ENCODE measurements at places on chromosomes 7 and 10.

- DNase-seq = no peak
Measured at GRCh38 chr7:141864765-141865447, 23.6 kb upstream of the PRSS37 start.

DNA sequence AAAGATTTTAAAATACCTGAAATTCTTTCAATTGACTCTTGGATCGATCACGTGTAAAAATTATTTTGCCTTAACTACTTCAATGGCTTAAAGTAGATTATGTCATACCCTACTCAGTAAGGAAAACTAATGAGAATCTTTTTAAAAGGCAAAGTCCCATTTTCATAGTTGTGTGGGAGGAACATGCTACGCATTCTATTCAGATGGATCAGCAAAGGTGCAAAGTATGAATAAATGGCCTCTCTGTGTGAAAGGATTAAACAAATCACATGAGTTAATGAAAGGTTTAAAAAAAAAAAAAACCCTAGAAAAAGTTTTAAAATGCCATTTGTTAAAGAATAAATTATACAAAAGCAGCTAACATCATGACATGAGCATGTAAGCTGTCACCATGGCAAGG is 77.1 kb downstream of the ENO4 start:
- no peak for DNase-seq

DNA sequence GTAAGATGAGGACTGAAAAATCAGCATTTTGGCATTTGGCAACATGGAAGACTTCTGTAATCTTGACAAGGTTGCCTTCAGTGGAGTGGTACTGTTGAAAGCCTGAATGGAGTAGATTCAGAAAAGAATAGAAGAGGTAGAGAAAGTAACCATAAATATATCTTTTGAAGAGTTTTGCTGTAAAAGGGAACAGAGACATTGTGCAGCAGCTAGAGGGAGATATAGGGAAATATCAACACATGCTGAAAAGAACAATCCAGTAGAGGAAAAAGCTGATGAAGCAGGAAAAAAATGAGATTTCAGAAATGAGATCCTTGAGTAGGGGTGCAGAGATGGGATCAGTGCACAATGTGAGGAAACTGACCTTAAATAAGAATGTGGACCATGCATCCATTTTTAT is 60.0 kb downstream of the RAPGEF5 start:
- peak; percentile 7 for DNase-seq

DNA sequence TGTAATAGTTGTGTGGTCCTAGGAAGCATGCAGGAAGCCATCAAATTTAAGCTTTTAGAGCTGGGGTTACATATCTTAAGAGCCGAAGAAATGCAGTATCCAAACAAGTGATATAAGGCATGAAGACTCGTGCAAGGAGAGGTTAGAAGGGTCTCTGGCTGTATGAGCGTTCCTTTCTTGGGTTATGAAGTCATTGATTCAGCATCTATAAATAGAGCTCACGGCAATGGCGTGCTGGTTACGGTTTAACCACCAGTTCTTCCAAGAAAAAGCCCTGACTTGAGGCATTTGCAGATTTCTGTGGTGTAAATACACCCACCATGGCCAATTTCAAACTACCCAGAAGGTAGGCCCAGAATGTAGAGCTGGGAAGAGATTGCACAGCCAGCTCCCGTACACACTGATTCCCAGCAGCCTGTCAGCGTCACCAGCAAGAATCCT is 72.0 kb upstream of the KAT6B start:
- DNase-seq = no peak
